ENCODE measurements at places on chromosomes 7 and 10. TPM values are rescaled to one million over a fixed set of nuclear protein-coding genes. Genes with fewer than 3 reads are reported as not detected.
A peak's percentile ranks its signal among the peaks of the same experiment; 100 is the strongest.

- DNase-seq = no peak
Measured at GRCh38 chr10:52071814-52072213, 242.3 kb upstream of the DKK1 start.

- peak; percentile 48 for DNase-seq
Measured at GRCh38 chr7:10973942-10974911, 555 bp downstream of the PHF14 start.

DNA sequence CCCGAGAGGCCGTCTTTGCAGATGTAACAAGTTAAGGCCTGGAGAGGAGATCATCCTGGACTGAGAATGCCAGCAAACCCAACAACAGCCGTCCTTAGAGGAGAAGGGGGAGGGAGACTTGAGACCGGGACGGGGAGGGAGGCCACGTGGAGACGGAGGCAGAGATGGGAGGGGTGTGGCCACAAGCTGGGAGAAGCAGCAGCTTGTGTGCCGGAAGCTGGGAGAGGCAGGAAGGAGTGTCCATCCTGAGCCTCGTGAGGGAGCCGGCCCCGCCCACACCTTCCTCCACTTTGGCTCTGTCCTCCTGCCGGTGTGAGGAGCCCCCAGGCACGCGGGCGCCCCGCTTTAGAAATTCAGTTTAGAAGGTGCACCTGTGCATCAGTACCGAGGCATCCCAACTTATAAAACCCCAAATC, 95.7 kb downstream of the DNAJB6 start:
- no peak for DNase-seq

GRCh38 chr7:100369105-100369504, 4.2 kb upstream of the PILRA start:
- DNase-seq = no peak

GRCh38 chr10:121574519-121575166, 23.6 kb downstream of the FGFR2 start:
- no peak for DNase-seq

- DNase-seq = no peak
Measured at GRCh38 chr7:61576-62360, 130.6 kb upstream of the FAM20C start.

DNA sequence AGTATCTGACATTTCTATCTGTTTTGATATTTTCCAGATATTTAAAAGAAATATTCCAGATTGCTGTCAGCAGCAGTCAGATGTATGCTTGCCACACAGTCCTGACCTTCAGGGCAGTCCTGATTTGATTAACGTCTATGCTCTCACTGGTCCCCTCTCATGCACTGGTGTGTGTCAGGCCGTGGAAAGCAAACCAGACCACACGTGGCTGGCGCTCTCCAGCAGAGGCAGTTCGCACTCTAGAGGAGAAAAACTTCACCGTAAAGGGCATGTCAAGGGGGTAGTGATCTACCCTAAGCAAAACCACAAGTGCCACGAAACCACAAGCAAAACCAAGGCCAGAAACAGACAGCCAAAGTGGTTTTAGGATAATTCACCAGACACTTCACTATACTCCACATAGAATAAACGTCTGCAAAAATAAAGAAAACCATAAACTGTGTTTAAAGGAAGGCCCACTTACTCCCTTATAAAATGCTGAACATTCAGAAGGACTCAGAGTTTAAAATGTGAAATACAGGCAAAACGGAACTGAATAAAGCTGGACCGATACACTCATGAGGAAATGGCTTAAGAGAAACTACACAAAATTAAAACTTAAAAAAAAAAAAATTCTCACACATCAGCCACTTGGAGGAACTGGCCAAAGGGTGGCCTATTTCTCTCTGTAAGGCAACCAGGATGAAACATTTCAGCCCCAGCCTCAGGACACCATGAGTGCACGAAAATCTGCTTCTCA, 26.4 kb downstream of the PARP12 start:
- DNase-seq = no peak

DNA sequence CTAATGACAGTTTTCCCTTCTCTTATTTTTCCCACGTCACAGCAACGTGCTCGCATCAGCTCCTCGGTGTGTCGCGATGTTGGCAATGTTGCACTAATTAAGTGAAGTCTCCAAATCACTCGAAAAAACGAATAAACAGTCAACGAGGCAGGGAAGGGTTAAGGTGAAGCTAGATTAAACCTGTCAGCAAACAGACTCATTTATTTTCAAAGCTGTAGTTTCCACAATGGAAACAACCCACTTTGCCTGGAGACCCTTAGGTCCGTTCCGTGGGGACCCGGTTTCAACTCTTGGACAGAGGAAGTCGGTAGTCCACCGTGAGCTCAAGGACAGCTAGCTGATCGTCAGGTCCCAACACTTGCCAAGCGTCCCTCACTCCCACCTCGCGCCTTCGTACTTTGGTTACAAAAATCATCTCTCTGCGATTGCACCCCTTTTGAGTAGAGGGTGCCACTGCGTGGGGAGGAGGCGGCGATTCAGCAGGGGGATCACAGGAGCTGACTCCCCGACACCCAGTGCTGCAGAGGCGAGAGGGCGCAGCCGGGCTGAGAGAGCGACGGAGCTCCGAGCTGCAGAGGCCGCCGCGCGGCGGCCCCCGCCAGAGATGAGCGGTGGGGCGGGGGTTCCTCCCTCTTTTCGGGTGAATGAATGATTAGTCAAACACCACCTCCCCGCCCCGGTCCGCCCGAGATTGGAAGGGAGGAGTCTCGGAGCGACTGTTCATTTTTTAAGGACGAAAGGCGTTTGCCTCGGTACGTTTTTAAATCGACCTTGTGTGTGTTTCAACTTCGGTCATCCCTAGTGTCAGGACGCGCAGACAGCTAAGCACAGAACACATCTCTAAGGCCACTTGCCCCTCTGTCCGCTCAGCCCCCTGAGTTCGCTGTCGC, 1.3 kb upstream of the BMPER start:
- no peak for DNase-seq

- DNase-seq = no peak
Measured at GRCh38 chr10:97411406-97411805, 10.3 kb upstream of the RRP12 start.

- no peak for DNase-seq
Measured at GRCh38 chr10:126904516-126904817, 761 bp upstream of the DOCK1 start.

DNA sequence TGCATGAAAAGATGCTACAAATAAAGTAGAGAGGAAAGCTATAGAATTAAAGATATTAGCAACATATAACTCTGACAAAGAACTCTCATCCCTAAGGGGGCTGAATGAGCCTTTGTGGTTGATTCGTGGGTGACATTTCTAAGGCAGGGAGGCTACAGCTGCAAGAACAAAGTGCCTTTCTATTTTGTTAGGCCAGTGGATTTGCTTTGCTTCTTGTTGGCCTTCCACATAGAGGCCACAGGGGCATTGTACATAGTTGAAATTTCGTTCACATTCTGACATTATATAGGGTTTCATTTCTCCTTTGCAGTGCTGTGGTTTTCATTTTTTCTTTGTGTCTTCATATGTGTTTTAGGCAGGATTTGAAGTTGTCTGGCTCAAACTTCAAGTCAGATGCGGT, 819.2 kb upstream of the C7orf33 start:
- DNase-seq = no peak

DNA sequence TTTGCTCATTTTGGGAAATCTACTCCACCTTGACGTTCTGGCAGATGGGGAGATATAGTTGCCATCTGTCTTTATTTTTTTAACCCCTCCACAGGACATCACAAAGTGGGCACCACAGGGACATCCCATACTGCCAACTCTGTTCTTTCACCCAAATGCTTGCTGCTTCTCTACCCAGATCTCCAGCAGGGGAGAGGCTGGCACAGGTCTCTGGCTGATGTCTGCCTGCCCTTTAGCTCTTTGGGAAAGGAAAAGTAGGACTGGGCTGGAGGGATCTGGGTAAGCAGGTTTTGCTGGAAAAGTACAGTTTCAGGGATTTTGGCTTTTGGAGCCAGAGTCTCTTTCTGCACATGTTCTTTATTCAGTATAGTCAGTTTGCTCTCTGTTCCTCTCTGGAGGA, 156.7 kb downstream of the ANLN start:
- no peak for DNase-seq

GRCh38 chr7:104891949-104892348, 122.1 kb upstream of the KMT2E start:
- DNase-seq = no peak

GRCh38 chr7:156073366-156074052, 261.2 kb upstream of the SHH start:
- no peak for DNase-seq

DNA sequence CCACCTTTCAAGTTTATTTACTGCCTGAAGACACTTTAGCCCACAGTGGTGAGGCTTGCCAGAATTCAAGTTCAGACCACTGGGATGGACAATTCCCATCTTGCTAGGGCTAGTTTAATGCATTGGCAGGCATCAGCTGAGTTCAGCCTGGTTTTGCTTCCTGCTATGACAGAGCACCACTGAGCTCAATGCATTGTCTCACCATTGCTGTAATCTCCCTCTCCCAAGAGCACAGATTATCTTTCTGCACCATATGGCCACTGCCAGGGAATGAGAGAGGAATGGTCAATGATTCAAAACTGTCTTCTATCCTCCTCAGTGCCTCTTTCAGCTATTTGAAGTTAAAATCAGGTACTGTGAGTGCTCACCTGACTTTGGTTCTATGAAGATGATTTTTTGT, 160.8 kb downstream of the XPNPEP1 start:
- no peak for DNase-seq

DNA sequence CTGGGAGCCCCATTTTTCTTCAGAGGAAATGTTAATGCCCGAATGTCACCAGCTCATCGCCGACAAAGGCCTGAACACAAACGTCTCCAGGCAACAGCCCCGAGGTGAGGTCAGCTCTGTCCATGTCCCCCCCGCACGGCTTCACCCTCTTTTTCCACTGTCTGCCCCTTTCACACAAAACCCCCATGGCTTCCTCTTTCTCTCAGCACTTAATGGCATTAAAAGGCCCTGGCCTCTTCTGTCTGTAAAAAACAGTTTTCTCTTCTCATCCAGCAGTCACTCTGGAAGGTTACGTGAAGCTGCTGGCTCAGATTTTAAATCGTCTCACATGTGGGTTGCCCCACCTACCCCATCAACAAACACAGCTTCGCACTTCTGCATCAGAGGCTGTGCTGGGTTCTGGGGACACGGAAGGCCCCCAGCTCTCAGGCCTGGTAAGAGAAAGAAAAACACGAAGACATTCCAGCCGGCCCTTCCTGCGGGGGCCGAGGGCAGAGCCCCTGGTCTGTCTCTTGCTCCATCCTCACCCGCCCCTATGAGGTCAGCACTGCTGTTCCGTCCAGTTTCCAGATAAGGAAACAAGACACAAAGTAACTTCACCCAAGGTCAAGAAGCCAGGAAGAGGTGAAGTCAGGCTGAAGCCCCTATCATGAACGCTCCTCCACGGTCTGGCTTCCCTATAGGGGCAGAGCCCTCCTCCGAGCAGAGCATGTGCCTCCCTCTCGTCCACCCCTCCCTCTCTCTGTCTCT, 91.1 kb upstream of the PDGFA start:
- no peak for DNase-seq

DNA sequence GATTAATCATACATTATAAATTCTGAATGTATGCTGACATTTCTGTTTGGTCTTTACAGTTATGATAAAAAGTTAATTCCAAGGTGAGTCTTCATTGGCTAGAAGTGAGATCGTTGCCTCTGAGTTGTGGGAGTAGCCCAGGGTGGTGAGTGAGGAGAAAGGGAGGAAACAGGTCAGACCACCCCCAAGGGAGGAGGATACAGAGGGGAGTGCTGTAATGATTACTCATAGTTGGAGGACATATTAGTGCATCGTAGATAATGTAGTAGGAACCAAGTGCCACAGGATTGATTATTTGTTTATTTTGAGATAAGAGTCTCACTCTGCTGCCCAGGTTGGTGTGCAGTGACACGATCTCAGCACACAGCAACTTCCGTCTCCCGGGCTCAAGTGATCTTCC, 672.2 kb downstream of the INHBA start:
- DNase-seq = no peak

DNA sequence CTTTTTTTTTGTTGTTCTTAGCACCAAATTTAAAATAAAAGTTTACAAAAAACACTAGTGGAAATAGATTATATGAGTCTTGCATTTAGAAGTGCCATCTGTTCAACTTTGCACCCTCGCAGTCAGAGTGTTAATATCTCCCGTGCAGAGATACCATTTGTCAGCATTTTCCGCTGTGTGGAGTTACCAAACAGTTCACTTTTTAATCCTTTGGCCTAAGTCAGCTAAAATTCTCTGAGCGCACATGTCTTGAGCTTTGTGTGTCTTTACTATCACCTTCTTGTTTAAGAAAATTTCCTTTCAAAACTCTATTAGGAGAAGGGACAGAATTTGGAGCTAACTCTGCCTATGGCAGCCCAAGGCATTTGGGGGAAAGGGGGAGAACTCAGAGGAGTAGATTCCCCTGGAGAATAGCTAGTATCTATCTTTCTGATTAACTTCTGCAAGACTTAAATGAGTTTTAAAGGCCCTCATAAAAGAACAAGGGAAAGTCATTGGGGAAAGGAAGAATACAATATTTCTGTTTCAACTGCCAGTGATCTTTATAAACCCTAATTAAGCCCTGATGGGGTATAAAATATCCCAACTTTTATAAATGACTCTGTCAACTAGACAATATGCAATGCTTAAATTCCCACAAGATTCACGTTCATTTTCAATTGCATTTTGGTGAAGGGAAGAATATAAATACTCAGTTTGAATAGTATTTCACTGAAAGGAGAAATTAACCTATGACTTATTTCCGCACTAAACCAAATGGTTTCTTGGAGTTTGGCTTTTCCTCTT, 114.9 kb upstream of the RAB11FIP2 start:
- DNase-seq = no peak

GRCh38 chr10:33521062-33521461, 186.6 kb upstream of the NRP1 start:
- no peak for DNase-seq

TMEM130 gene
- total RNA-seq = 2.5 TPM

SBDS gene
- total RNA-seq = 62.8 TPM

AKR1C8 gene
- total RNA-seq = 0.12 TPM

WDR86 gene
- not detected for total RNA-seq

MUC3A gene
- not detected for total RNA-seq

TAS2R4 gene
- not detected for total RNA-seq

DUSP5 gene
- total RNA-seq = 10.5 TPM

Measured in H4 (cell line).